ENCODE measurements at places on chromosomes 16 and 17.

DNA sequence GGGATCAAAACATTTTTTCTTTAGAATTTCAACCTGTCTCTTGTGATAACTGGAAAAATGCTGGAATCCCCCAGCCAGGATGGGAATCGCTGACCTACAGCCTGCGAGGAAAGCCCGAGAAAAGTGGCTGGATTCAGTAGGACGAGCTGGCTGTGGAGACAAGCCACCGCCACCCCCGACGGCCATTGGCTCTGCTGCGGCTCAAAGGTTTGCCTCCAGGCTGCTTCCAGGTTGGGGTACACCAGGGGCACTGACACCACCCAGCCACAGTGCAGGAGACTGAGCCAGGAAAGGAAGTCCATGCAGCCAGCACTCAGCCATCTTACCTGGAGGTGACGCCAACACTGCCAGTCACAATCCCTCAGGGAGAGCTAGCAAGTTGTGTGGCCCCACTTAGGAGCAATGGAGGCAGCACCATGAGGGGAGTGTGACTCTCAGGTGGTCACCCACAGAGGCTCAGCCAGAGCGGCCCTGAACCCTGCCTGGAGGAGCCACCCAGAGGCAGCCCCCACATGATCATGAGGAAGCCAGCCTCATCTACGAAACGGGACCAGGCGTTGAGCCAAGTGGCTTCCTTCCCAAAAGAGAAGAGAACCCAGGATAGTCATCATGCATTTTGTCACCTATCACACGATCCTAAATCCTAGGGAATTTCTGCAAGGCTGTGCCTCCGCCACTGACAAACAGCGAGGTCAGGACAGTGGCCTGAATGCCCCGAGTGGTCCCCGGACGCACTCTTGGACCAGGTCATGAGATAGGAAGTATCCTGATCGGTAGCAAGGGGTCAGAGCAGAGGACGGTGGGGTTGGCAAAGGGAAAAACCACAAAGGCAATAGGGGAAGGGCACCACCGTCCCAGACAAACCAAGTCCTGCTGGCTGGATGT is 84.8 kb downstream of the RBFOX3 start:
- no peak for DNase-seq

GRCh38 chr17:8447799-8448198 is 12.1 kb downstream of the NDEL1 start:
- no peak for DNase-seq

- DNase-seq: no peak
These were observed 543 bp upstream of the GPS2 start for GRCh38 chr17:7315570-7316235.

- no peak for DNase-seq
These were observed 47.1 kb downstream of the TNRC6C start for GRCh38 chr17:78005452-78006171.

- DNase-seq: no peak
These were observed 24.1 kb downstream of the SDR42E1 start for GRCh38 chr16:81987121-81987520.

GRCh38 chr16:58661199-58661830 is 23.3 kb downstream of the SLC38A7 start:
- no peak for DNase-seq

- DNase-seq: no peak
These were observed 4.6 kb downstream of the SLC12A4 start for GRCh38 chr16:67963662-67964321.

- DNase-seq: no peak
These were observed 98.3 kb downstream of the MSI2 start for GRCh38 chr17:57354673-57355072.

- DNase-seq: no peak
These were observed 758 bp upstream of the UBALD2 start for GRCh38 chr17:76264425-76264754.

GRCh38 chr17:61338000-61338798 is 61.4 kb upstream of the TBX2 start:
- DNase-seq: no peak

- DNase-seq: peak; percentile 49
These were observed 2.7 kb downstream of the RUSF1 start for GRCh38 chr16:31505483-31505882.

- DNase-seq: no peak
These were observed 13.4 kb downstream of the NATD1 start for GRCh38 chr17:21239680-21240368.

DNA sequence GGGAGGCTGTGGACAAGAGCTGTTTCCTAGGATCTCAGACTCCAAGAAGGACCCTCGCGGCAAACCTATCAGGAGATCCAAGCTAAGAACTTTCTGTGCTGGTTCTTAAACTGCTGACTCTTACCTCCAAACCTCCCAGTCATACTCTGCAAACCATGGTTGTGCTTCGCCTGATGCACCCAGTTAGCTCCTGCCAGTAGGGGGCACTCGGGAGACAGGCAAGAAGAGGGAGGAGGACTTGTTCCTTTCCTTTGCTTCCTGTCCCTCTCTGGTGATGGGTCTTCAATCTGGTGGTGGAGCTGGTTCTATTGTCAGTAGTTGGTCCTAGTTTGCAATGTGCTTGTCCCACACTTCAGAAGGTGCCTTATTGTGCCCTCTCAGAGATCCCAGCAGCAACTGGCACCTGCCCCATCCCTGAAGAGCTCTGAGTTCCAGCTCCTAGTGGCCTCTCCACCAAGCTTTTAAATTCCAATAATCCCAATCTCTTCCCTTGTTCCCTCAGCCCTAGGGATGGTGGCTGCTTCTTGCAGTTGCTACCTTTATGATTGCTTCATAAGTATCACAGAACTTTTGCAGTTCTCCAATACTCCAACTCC is 113.5 kb upstream of the RPL38 start:
- peak; percentile 22 for DNase-seq

- no peak for DNase-seq
These were observed 46.4 kb downstream of the DNAH3 start for GRCh38 chr16:21103941-21104860.

DNA sequence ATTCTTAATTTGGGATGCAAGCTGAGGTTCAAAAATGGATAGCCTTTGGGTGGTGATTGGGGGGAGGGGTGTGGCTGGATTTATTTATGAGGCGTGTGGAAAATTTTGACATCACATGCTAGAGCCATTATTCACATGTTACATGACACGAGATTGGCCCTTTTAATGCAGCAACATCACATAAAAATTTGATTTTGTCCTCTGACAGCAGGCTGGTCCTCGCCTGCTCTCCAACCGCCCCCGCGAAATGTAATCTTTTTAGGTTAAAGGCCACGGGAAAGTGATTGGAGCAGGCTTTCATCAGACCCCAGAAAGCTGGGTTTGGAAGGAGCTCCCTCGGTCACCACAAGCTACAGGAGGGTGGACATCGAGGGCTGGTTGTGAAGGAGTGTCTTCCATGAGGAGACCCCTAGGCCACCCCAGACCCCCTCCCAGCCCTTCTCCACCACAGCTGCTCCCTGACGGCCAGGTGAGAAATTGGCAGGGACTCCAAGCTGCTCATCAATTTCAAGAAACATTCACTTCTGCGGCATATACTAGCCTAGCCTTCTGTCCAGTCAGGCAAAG is 502.7 kb upstream of the PSMD7 start:
- DNase-seq: no peak

GRCh38 chr17:82396601-82397435 is 21.3 kb upstream of the HEXD start:
- no peak for DNase-seq

DNA sequence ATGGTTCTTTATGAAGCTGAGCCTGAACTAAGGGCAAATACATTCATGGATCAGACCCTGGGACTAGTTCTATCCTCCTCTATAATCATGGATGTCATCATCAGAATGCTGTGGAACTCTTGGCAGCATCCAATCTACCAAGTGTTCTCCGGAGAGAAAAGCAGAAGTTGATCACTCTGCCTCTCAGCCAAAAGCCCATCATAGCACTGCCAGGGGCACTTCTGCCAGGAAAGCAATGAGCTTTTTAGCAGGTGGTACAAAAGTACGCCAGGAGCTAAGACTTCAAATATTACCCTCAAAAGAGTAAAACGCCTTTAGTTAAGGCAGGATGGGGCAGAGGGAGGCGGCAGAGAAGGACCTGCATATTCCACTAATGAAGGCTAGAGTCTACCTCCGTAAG is 279.0 kb downstream of the SLC39A11 start:
- no peak for DNase-seq

DNA sequence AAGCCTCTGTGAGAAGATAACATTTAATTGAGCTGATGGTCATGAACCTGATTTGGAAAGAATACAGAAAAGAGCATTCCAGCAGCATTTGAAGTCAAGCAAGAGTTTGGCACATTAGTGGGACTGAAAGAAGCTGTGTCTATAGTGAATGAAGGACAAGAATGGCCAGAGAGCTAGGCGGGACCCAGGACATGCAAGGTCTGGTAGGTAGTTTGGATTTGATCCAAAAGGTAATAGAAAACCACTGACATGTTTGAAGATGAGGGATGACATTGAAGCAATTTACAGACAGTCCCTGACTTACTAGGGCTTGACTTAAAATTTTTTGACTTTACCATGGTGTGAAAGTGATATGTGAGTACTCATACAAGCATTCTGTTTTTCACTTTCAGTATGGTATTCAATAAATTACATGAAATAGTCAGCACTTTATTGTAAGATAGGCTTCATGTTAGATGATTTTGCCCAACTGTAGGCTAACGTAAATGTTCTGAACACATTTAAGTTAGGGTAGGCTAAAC is 7.6 kb downstream of the CYB5B start:
- DNase-seq: no peak
